ENCODE measurements at places on chromosomes 13 and 19.

- DNase-seq: no peak
Measured at GRCh38 chr13:50365408-50366391, 350.5 kb downstream of the KCNRG start.

- DNase-seq: no peak
Measured at GRCh38 chr13:37709318-37709717, 110.8 kb upstream of the POSTN start.

DNA sequence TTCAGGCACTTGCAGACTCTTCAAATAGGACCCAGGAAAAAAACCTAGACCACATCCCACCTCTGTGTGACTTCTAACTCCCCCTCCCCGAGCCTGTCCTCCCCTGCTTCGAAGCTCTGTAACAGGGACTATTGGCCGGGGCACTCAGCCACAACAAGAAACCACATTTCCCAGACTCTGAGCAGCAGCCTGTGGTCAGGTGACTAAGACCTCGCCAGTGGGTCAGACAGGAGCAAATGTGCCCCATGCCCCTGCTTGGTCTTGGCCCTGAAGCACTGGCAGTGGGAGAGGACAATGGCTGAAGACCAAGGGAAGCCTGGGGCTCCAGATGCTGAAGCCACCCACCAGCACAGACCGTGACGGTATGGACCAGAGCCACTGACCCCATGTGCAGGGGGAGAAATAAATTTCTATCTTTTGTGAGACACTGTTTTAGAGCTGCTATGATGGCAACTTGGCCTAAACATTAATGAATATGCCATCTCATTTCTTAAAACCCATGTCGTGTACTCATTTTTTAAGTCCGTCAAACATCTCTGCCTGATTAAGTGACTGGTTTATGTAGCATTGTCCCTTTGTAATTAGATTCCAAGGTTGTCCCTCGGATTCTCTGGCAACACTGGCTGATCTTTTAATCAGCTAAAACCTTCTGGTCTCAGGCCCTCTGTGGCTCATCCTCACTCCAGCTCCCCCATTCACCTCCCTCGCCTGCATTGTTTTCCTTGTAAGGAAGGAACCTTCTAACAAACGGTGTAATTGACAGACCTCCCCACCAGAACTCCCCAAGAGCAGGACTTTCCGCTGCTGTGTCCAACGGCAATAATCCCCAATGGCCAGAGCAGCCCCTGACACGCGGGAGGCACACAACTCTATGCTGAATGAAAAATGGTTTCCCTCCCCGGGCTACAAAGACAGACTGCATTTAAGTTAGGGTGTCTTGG, 98.4 kb downstream of the STK24 start:
- DNase-seq: no peak

DNA sequence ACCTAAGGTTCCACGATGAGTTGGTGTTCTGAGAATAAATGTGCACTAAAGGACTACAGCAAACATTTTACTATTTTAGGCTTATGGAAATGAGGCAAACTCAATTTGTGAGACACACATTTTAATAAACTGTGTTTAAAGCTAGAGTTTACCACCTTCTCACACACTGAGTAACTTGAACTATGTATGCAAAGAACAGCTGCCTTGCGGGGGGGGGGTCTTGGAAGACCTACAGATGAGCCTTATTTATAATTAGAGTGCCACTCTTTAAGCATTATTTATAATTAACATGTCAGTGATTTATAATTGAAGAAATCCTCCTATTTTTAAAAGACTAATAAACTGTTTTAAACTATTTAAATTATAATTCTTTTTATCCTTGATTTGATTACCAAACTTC, 300.4 kb downstream of the DLEU7 start:
- DNase-seq: no peak

DNA sequence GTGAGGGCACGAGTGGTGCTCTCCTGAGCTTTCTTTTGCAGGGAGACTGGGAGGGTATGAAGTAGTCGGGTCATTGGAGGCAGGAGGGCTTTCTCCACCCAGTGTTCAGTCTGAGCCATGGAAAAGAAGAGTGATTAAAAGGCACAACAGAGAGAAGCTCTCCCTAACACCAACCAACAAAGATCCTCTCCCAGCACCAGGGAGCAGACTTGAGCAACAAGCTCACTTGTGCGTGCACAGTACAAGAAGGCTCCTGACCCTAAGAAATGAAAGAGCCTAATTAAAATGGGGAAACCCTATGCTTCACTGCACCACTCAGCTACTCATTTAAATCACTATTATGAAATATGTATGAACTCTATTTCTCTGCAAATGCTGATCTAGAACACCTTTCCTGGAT, 276.3 kb upstream of the SOX21 start:
- DNase-seq: no peak

- DNase-seq: no peak
Measured at GRCh38 chr19:6721138-6721474, 656 bp upstream of the C3 start.

DNA sequence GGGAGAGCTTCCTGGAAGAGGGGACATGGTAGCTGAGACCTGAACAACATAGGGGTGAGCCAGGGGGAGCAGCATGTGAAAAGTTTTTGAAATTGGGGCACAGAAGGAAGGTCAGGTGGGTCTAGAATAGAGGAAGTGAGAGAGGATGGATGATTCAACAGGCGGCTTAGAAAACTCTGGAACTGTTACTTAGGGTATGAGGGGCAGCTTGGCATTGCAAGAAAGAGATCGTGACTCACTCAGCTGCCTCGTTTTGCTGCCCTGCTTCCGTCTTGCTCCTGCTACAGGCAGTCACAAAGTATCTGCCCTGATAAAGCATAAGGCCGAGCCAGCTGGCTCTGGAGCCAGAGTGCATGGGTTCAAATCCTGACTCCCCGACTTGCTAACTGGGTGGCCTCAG, 1.3 kb upstream of the CEACAM20 start:
- no peak for DNase-seq

DNA sequence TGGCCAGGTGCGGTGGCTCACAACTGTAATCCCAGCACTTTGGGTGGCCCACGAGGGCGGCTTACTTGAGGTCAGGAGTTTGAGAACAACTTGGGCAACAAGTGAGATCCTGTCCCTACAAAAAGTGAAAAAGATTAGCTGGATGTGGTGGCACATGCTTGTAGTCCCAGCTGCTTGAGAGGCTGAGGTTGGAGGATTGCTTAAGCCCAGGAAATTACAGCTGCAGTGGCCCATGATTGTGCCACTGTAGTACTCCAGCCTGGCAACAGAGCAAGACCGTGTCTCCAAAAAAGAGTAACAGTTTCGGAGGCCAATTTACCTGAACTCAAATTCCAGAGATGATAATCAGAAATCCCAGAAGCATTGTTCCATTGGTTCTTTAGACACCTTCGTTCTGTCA, 4.4 kb downstream of the ZNF473 start:
- DNase-seq: no peak

DNA sequence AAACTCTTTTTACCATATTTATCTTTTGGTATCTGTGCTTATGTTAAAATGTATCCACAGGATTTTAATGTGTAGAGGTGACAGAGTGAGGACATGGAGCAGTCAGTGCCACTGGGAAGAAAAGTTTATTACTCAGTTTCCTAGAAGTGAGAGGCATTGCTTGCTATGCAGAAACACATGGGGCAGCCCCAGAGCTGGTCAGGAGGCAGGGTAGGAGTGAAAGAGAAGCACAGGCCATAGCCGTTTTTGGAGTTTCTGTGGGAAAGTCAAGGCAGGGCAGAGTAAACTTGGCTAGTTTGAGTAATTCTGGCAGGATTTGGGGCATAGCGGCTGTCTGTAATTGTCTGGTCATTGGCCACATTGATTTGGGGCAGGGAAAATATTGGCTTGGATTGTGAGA, 370.9 kb downstream of the FGF9 start:
- no peak for DNase-seq

GRCh38 chr13:48653472-48653939, at the start of gene CYSLTR2:
Gene CYSLTR2 (plus strand): TSS chr13:48653929. CDS start chr13:48706818, 52,889 bp downstream.
- no peak for DNase-seq

GRCh38 chr13:63279136-63279535, 1863.5 kb upstream of the PCDH20 start:
- no peak for DNase-seq

DNA sequence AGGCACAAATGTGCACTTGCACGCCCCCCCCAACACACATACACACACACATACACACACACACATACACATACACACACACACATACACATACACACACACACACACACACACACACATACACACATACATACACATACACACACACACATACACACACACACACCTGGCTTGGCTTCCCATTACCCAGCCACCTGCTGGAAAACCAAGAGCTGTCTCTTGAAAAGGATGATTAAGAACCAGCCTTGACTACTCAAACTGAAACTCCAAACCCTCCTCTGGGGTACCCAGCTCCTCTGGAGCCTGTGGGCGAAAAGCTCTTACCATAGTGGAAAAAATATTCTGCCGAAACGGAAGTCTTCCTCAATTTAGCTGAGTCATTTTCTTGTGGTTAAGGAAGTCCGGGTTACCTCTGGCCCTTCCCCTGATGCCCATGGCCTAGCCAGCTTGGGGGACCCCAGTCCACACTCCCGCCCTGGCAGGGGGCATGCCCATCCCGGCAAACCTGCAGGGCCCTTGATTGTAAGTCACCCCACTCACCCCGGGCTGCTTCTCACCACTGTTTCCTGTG, 21.9 kb downstream of the CEBPA start:
- no peak for DNase-seq

DNA sequence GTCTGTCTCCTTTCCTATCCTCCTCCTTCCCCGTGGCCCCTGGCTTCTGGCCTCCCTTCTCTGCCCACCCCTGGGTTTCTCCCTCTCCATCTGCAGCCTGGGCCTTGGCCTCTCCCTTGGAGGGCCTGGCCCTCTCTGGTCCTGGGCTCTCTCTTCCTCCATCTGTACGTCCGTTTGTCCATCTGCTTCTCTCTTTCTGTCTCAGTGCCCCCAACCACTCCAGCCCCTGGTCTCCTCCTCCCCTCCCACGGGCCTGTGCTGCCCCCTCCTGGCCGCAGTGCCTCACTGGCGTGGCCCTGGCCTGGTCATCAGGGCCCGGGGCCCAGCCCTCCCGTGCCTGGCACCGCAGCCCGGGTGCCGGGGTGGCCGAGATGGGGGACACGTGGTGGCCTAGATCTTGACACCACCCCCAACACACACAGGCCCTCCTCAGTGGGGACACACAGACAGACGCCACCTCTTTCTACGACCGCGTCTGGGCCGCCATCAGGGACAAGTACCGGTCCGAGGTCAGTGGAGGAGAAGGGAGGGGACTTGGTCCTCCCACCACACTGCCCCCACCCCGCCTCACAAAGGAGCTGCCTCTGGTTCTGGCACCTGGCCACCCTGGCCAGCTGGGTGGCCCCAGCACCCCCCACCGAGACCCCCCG, 11.3 kb downstream of the PRKCSH start:
- no peak for DNase-seq

DNA sequence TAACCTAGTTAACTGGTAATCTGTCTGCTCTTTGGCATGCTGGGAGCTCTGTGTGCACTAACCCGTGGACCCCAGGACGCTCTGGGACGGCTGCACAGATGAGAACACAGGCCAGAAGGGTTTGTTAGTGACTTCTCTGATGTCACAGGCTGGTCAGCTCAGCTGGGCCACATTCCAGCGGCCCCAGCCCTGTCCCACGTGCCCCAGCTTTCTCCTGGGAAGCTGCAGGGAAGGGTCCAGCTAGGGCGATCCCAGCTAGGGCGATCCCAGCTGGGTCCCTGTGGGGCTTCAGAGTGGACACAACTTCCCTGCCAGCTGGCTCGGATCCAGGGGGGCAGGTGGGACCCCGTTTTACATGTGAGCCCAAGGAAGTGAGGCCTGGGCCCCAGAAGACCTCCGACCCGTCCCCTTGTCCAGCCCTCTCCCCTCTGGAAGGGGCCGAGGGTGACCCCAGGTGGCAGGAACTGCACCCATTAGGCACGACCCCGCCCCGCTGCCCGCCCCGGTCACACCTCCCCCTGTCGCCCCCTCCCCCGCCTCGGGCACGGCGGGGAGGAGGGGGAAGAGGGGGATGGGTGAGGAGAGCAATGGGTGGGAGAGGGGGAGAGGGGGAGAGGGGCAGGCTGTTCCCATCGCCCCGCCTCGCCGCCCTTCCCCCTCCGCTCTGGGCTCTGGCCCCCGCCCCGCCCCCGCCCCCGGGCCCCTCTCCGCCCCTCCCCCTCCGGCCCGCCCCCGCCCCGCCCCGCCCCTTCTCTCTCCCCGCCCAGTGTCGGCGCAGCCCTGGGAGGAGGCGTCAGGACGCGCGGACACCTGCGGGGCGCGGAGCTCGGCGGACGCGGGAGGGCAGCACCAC, 75.2 kb upstream of the MCF2L start:
- peak; percentile 62 for DNase-seq

DNA sequence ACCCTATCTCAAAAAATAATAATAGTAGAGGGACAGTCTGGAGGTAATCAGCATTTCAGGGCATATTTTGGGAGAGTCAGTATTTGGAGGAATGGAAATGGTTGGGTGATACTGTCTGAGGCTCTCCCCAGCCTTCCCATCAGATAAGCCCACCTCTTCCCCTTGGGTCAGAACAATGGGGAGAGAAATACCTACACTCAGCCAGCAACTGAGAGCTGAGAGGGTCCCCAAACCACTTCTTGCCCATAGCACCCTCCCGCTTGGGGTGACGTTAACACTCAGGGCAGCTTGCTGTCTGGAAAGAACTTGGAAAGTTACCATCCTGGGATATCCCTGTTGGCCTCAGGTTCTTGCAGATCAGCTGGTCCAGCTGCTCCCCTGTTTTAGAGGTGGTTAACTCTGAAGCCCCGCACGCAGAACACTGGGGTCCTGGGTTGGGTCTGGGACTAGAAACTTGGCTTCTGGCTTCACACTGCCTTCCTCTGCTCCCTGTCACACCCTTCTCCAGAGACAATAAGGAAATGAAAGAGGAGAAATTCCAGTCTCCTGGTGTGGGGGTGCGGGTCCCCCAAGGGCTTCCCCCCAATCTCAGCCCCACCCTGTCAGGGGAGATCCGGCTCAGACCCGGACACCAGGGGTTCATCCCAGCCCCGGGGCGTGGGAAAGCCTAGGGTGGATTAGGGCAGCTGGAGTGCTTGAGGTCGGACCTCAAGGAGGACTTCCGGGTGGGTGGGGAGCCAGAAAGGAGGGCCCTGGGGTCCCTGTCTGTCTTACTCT, 2.5 kb downstream of the FOXA3 start:
- no peak for DNase-seq

GRCh38 chr13:89052699-89053098, 1381.5 kb downstream of the SLITRK5 start:
- DNase-seq: no peak

DNA sequence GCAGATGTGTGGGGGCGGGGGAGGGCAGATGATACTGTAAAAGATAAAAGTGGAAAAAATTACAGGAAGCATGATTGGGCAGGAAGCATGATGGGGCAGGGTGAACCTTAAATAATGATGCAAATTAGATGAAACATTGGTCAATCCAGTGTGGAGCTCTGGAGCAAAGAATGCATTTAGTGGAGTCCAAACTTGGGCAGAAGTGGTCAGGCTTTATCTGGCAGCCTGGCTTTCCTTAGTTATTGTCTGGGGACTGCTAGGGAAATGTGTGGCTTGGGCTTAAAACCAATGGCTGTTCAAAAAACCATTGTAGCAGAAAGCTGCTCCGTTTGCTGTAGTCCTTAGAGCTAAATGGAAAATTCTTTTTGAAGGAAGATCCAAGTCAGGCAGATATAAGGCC, 1077.3 kb upstream of the MIR17HG start:
- DNase-seq: no peak

GRCh38 chr19:941292-942132, 15.7 kb downstream of the ARID3A start:
- DNase-seq: no peak

Data from NCI-H526 treated with DMSO at 0.1 percent for 48 hours (cell line).